ENCODE measurements at places on chromosomes 12 and 14.
A peak's percentile ranks its signal among the peaks of the same experiment; 100 is the strongest.

DNA sequence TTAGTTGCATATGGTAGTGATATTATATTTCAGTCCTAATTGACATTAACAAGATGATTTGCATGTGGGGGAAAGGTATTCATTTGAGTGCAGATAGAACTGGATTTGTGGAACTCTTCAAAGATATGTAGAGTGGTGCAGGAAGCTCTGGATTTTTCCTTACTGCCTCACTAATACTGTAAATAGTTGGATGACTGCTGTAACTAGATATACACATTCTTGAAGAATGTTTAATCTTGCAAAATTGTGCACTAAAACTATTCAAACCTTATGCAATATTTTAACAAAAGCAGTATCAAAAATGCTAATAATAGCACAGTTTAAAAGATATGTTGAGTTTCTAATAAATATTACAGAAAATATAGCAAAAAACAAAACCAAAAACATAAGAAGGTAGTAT lies 43.1 kb upstream of the ATF7IP start:
- DNase-seq = no peak

GRCh38 chr14:76514213-76514998 lies 138.5 kb downstream of the ESRRB start:
- no peak for DNase-seq

DNA sequence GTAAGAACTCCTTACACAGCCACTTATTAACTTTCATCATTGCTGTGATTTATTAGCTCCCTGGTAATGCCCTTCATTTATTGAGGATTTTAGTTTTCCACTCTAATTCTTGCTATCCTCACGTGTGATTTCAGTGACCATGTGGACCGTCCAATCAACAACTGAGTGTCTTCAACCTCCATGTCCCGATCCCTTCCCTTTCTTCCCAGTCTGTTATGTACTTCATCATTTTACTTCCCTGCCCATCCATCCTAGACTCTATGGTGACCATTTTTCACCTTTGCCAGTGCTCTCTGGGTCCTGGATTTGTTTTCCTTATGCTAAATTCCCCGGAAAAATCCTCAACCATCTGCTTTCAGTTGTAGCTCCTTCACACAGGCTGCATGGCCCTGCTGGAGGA lies 111.0 kb downstream of the MSRB3 start:
- no peak for DNase-seq

GRCh38 chr14:53929871-53930715 lies 26.5 kb downstream of the BMP4 start:
- DNase-seq = no peak

GRCh38 chr14:72666610-72667009 lies 227.3 kb downstream of the DPF3 start:
- DNase-seq = no peak

DNA sequence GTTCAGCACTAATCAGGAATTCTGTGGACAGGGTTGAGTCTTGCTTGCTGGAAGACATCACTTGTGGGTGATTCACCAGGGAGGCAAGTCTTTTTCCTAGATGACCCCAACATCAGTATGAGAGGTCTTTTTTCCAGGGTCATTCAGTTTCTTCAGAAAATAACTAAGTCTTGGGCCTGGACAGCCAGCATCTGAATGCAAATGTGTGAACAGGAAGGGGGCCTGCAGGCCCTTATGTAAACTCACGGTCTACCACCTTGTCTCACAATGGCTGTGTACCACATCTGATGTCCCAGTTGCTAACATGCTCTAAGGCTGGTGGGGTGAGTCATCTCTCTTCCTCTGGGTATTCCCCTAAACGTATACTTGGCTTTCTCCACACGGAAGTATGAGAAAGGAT lies 79.2 kb downstream of the HECTD4 start:
- DNase-seq = peak; percentile 46

DNA sequence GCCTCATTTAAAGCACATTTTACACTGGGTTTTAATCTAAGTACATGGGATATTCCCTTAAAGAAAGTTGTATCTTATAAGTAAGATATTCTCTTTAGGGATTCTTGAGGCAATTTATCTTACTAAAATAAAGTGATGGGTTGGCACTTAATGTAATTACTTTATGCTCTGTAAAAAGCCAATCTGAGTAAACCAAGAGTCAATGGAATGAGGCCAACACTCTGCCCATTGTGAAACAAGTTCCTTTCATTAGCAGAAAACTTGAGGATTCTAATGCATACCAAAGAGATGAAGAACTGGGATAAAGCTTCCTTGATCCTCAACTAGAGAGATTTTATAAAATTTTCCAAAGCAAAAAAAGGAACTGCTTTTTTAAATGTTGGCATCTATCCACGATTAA lies 121.2 kb downstream of the METTL25 start:
- no peak for DNase-seq

DNA sequence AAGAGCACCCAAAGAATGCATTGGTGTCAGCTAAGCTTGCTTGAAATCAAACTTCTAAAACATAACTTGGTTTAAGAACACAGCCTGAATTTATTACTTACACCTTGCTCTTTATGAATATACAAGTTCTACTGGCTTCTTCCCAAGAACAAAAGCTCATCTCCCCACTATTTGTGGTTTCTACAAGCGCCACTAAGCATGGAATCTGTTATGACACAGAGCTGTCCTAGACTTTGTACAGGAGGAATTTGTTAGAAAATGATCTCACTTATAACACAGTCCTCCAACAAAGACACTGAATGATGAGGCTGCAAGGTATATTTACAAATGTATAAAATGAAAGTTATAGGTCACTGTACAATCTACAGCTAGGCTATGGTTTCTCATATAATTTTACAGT lies 452.1 kb downstream of the BCAT1 start:
- no peak for DNase-seq

DNA sequence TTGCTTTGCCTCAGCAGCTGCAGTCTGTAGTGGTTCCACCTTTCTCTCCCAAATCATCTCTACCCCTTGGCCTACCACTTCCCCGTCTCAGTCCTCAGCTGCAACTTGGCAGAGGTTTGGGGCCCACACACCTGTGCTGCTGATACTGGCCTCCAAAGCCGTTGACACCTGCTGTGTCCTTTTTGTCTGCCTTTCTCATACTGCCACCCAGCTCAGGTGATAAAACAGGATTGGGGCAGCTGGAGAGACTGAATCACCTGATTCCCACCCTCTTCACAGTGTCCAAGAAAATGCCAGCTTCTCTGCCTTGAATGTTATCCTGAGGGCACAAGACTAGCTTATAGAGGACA lies 103.7 kb downstream of the ETV6 start:
- no peak for DNase-seq

DNA sequence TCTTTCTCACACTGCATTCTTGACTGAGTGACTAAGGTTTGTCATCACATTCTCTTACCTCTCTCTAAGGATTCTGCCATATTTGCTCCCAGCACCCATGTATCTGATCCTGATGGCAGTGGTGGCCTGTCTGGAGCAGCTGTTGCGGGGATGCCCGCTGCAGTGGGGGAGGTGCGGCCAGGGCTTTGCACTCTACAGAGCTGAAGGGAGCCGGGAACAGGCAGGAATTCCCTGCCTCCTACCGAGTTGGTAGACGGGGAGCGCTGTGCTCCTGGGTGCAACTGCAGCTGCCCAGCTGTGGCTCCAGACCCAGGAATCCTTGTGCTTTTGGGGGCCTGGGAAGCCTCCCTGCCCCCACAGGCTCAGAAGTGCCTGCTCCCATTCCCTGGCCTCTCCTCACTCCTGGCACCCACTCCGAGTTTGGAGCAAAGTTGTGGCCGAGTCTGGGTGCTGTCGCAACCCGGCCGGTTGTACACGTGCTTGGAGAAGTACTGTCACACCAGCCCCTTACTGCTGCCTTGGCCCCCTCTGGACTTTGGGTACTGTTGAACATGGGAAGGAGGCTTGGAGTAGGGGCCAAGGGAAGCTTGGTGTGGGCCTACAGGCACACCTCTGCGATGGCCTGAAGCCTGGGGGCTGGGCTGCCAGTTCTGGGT lies 106.9 kb upstream of the OR4E1 start:
- DNase-seq = no peak

DNA sequence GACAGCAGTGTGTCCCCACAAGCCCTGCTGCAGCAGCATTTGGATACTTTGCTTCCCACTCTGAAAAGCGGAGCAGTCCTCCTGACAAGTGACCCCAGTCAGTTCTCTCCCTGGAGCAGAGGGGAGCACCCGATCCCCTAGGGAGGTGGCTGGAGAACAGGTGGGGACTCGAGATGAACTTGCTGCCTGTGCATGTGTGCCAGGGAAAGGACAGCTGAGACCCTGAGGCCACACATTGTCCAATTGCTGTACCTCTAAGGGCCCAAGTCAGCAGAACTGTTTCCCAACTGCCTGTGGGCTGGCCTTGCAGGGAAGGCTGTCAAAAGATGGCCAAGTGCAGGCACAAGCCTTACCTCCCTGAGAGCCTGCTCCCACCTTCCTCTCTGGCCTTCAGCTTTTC lies 55.1 kb downstream of the IFT43 start:
- DNase-seq = no peak

- no peak for DNase-seq
These were observed 127.7 kb downstream of the SLC16A7 start for GRCh38 chr12:59723520-59723919.

DNA sequence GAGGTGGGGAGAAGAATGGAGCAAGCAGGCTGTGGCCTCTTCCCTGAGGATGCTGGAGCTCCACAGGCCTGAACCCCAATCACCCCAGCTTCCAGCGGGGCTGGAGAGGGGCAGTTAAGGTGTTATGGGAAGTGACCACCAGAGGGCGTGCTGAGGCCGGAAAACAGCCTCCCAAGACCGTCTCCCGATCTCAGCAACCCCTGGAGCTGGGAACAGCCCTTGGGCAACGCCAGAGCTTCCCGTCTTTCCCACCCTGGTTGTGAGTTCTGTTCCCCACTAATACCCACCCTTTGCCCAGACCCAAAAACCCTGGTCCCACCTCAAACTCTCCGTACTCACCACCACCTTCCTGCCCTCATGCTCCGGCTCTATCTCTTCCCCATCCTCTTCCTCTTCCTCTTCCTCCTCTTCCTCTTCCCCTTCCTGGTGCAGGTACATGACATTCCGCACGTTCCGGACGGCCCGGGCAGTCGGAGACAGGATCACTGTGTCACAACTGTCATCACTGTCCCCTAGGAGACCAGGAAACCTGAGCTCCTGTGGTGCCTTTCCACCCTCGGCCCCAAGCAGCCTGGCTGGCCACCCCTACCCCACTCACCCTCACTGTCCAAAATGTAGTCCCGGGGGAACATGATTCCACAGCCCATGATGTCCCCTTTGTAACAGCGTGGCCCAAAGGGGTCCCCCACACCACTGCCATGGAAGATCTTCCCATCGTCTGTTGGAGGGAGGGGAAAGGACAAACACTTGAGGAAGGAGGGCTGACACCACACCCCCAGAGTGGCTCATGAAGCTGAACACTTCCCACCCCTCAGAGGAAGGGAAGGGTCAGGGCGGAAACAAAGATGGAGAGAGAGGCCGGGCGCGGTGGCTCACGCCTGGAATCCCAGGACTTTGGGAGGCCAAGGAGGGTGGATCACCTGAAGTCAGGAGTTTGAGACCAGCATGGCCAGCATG lies 12.9 kb downstream of the SPRYD3 start:
- DNase-seq = no peak

DNA sequence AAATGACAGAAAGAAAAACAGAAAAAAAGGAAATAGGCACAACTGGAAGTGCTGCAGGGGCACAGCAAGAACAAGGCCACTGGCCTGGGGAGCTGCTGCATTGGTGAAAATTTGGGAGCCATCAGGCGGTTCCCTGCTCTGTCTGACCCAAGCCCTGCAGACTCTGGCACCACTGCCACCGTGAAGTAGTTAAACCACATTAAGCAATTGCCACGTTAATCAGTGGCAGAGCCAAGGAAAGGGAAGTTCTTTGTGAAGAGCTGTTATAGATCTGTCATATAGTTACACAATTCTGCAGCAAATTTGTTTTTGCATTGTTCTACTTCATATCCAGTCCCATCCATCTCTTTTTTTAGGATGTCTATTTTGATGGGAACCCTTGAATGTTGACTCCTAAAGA lies 915.3 kb downstream of the FSCB start:
- DNase-seq = no peak

- no peak for DNase-seq
These were observed 153.8 kb upstream of the LHX5 start for GRCh38 chr12:113625499-113625898.

- no peak for DNase-seq
These were observed 179.0 kb downstream of the SLC15A4 start for GRCh38 chr12:128644664-128645296.

GRCh38 chr12:130482448-130482847 lies 144.8 kb downstream of the PIWIL1 start:
- DNase-seq = no peak

DNA sequence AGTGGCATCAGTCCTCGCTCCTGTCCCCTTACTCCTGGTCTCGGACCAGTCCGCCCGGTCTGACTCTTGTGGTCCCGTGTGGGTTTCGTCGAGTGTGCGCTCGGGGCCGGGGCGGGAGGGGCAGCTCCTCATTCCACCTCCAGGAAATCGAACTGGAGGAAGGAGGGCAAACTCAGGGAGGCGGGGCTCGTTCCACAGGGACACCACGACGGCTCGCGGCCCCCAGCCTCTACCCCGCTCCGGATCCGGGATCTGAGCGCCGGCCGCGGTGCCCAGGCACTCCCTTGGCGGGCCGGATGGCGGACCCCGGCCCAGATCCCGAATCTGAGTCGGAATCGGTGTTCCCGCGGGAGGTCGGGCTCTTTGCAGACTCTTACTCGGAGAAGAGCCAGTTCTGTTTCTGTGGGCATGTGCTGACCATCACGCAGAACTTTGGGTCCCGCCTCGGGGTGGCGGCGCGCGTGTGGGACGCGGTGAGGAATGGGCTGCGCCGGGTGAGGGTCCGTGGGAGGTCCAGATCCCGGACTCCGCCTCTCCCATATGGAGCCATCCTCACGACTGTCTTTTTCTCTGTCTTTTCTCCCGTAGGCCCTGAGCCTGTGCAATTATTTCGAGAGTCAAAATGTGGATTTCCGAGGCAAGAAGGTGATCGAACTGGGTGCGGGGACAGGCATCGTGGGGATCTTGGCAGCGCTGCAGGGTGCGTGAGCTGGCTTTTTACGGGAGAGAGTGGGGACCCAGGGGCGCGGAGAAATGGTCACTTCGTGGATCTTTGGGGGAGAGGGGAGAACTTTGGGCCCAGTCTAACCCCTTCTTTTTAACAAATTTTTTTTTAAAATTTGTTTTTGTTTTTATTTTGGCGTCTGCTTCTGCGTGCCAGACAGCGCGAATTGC lies at the start of gene EEF1AKMT3:
EEF1AKMT3 (plus strand) TSS at position 186 of the 894 bp plus-strand sequence; CDS start at position 297, 111 bp downstream.
- DNase-seq = no peak

DNA sequence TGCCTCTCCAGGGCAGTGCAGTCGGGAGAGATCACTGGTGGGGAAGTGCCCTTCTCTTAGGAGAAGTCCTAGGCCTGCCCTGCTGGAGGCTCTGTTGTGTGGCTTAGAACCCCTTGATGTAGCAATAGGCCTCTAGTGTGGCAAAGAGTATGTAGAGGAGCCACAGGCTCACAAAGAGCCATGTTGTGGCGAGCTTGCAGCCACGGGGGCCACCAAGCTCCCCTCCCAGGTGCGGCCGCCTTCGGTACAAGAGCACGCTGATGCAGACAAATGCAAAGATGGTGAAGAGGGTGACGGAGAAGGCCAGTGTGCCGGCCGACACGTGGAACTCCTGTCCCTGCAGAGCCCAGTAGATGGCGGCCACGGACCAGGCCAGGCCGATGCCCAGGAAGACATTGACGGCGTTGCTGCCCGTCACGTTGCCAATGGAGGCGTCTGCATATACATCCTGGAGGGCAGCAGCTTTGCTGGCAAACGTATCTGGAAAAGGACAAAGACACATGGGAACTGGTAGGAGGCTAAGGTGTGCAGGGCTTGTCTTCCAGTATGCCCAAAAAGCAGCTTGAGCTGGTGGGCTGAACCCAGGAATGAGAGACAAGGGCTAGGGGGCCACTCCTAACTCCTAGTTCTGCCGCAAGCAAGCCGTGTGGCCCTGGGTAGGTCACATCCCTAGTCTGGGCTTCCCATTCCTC lies 142.8 kb downstream of the SLC8A3 start:
- no peak for DNase-seq

Measured in stimulated activated CD8-positive, alpha-beta memory T cell treated with anti-CD3 and anti-CD28 coated beads, Interleukin-15, amount 100 ng/mL, for 4 hours (primary cell).